ENCODE measurements at places on chromosomes 6 and 20.

DNA sequence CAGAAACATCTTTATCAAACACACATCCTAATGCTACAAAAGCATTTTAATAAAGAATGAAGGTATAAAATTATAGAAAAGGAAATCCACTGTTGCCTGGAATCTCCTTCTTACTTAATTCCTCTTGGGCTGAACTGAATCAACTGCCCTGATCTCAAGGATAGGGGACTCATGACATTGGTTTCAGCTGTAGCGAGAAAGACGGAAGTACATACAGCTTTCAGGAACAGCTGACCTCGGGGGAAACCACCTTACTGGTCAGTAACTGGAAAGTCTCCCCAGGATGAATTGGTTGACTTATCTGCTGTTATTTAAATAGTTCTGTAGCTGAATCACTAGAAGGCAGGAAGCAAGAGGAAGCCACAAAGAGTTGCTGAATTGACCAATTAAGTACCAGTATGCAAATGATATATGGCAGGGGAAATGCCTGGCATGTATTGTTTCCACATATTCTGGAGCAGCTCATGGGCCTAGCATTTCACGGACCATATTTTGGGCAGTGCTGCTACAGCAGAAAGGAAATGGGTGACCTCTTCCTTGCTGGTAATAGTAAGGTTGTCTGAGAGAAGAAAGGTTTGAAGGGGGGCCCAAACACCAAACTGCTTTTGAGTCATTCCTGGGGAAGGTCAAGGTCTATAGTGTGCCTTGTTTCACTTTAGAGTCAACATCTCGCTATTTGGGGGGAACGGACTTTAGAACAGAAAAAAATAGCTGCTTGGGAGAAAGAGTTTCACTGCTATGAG lies 43.7 kb upstream of the MAP7 start:
- DNase-seq = no peak

DNA sequence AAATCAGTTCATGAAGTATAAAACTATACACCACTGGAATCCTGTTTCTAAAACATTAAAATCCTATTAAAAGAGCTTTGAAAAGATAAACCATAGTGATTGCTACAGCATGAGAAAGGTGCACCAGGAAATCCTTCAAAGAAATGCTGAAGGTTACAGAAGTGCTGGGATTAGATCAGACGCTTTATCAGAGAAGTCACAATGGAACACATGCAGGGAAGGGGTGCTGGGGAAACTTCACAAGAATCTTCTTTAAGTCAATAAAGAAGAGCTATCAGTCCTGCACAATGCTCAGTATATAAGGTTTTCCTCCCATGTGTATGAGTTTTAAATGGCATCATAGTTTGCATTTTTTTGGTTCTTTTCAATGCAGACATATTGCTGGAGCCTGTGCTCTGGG lies 137.7 kb upstream of the SLC22A16 start:
- no peak for DNase-seq

GRCh38 chr6:44858998-44859397 lies 469.1 kb upstream of the RUNX2 start:
- no peak for DNase-seq

GRCh38 chr20:22496817-22497216 lies 87.6 kb downstream of the FOXA2 start:
- no peak for DNase-seq

- DNase-seq = no peak
Observed at GRCh38 chr20:23125625-23126191, 39.6 kb upstream of the CD93 start.

- no peak for DNase-seq
Observed at GRCh38 chr6:45591306-45591705, 213.6 kb upstream of the SUPT3H start.

DNA sequence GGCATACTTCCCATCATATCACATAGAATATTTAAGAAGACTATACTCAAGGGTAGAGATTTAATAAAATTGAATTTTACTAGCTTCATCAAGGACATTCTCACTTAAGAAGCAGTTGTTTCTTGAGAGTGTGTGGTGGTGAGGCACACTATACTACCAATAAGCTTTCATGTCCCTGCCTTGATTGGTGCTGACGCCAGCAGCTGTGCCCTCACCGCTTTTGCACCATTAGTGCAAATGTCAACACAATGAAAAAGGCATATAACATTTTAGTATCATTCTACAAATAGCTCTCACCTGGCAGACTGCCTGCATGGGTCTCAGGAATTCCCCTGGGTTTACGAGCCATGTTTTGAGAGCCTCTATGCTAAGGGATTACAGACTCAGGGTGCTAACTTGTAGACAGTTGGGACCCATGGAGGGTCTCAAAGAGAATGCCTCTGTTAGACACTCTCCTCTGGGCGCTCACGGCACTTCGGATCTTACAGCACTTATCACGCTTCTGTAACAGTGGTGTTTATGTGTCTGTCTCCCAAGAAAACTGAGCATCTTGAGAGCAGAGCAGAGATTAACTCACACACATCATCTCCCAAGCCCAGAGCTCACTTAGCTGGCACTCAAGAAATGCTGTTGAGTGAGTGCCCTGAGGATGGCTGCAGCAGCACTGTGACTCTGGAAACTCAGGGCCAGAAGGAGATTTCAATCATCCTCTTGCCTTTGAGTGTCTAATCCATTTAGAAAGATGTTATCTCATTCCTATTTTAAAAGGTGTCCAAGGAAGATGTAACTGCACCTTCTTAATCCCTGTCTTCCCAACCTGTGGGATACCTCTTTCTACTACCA lies 143.3 kb upstream of the GPR6 start:
- no peak for DNase-seq

DNA sequence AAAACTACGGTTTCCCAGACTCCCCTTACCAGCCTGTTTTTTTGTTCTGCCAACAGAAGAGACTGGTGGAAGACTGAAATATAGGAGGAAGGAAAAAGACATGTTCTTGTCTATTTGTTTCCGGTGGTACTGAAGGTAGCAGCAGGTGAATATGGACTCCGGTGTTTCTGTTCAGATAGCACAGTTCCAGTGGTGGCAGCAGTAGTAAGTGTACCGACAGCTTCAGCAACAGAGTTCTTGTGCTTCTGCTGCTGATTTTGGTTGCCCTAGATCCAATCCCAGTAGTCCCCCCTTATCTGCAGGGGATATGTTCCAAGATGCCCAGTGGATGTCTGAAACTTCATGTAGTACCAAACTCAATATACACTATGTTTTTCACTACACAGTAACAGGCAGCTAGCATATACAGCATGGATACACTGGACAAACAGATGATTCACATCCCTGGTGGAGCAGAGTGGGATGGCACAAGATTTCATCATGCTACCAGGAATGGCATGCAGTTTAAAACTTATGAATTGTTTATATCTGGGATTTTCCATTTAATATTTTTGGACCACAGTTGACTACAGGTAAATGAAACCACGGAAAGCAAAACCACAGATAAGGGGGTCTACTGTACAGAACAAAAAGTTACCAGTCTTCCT lies 301.8 kb downstream of the BTBD9 start:
- no peak for DNase-seq

DNA sequence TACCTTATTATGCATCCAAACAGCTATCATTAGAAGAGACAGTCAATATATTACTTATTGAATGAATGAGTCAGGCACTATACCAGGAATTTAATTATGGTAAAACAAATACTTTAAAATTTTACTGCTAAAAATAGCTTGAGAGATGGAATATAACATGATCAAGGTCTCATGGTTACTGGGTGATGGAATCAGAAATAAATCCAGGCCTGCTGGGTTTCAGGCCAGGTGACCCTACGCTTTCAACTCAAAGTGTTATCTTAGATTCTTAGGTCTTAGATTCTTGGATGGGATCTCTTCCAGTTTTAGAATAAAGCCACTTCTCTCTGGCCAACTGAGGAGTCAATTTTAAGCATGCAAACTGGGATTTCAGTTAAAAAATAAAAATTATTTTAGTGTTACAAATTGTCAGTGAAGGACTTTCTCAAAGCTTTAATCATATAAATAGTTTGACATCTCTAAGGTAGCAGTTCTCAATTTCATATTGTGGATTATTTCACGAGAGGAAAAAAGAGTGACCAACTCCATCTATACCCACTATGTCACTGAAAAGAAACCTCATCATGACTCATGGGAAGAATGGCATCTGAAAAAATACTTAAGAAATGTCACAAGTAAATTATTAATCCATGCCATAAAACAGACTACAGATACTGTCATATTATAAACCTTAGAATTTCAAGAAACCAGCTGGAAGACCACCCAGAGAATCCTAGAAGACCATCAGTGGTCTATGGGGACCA lies 283.4 kb upstream of the RUNX2 start:
- DNase-seq = no peak

DNA sequence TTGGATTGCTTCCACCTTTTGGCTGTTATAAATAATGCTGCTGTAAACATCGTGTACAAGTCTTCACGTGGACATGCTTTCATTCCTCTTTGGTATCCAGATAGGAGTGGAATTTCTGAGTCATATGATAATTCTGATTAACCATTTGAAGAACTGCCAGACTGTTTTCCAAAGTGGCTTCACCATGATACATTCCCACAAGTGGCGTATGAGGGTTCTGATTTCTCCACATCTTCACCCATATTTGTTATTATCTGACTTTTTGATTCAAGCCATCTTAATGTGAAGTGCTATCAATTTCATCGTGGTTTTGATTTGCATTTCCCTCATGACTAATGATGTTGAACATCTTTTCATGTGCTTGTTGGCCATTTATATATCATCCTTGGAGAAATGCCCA lies 2.9 kb upstream of the SNRPB start:
- DNase-seq = no peak

DNA sequence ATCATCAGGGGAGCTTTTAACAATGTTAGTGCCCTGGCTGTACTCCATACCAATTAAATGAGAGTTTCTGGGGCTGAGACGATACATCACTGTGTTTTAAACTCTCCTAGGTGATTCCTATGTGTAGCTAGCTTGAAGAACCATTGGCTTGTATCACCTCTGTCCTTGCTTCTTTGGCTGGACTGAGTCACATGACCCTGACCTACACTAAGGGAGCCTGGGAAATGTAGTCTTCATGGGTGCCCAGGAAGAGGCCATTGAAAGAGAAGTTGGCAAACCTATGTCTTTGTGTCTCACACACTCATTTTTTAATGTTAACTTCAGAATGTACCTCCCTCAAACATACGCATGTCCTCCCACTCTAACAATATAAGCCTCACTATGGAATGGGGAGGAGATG lies 506.6 kb downstream of the DHX35 start:
- no peak for DNase-seq

- no peak for DNase-seq
Observed at GRCh38 chr6:35030099-35030498, 111.0 kb downstream of the TCP11 start.

GRCh38 chr20:33568868-33569801 lies 79.2 kb downstream of the CBFA2T2 start:
- no peak for DNase-seq

DNA sequence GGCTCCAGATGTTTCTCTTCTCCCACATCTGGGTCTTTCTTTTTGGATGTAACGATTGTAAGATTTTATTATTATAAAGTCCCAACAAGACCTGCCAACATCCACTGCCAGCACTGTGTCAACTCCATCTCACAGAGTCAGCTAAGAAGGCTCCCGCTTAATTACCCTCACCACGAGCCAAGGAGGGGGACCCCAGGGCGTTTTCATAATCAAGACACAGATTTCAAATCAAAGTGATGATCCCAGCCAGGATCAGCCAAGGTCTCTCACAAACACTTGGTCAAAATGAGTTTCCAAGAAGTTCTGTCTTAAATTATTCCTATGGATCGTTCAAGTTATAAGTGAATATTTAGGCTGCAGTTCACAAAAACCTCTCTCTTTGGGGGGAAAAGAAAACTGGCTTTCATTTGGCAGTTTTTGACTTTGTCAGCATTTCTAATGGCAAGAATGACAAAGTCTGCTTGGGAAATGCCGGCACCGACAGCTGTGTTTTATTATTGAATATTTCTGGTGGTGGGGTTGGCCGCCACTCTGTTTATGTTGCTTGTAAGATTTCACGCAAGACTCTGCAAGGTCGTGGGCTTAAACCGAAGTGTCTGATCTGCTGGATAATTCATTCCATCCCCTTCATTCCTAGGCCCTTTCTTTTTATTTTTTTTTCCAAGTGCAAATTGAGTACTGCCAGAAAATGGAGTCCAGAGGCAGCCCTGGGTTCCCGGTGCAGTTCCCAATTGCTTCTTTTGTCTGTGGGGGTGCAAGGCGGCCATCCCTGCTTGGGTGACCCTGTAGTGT lies 170.2 kb upstream of the PMEPA1 start:
- DNase-seq = no peak

DNA sequence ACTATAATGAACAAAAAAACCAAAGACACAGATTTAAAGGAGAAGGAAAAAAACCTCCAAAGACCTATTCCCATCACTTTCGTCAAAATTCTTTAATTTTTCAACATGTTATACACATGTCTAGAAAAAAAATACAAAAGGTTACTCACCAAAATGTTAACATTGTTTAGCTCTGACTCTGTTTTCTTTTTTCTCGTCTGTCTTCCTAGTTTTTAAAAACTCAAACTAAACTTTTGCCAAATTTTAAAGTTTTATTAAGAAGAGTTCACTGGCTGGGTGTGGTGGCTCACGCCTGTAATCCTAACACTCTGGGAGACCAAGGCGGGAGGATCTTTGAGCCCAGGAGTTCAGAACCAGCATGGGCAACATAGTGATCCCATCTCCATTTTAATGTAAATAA lies 10.8 kb downstream of the MCUR1 start:
- no peak for DNase-seq

DNA sequence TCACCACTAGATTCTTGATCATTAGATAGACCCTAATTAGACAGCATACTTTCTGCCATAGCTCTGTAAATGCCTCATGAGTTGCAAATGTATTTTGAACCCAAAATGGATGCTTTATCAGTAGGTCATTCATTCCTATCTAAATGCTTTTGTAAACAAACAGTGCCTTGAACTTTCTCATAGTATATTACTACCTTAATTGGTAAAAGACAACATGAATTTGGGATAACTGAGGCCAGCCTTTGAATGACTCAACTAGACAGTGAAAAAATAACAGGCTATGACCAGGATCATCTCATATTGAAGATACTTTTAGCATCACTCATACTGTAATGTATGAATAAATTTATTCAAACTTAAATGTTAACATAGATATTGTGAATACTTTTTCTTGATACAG lies 37.0 kb upstream of the PRL start:
- no peak for DNase-seq

- DNase-seq = no peak
Observed at GRCh38 chr6:43368259-43369160, 937 bp downstream of the ZNF318 start.

DNA sequence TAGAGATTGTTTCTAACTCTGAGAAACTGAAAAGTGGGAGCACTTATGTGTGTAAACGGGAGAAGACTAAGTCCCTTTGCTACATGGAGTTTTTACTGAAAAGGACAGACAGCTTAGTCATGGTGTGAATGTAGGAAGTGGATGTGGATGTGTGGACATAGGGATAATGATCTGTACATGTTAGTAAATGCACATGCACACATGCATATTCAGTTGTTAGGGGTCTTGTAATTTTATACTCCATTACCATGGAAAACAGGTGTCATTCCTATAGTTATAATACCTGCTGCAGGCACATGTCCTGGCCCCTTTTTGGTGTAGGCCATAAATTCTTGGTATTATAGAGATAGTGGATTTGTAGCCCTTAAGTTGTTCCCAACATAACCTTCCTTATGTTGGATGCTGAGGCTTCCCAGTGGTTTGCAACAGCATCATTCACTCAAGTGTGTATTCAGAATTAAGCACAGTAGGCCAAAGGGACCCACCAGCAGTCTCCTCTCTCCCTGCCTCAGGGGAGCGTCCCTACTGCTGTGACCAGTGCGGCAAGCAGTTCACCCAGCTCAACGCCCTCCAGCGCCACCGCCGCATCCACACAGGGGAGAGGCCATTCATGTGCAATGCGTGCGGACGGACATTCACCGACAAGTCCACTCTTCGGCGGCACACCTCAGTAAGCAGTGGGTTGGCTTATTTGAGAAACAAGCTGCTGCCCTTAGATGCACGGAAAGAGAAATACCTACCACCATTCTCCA lies 7.3 kb downstream of the GZF1 start:
- DNase-seq = no peak
